SK-N-SH (cell line): ENCODE measurements at places on chromosomes 2 and 18. TPM values are rescaled to one million over a fixed set of nuclear protein-coding genes. Genes with fewer than 3 reads are reported as not detected.

GRCh38 chr18:78637442-78638402 lies 341.9 kb upstream of the SALL3 start:
- DNase-seq: no peak
- no peak overlapping the region for H3K27ac ChIP-seq
- H3K4me1 ChIP-seq: no peaks in the 10 kb centered on the region
- no peak overlapping the region for H3K4me3 ChIP-seq
- H3K36me3 ChIP-seq: no peaks in the 10 kb centered on the region

DNA sequence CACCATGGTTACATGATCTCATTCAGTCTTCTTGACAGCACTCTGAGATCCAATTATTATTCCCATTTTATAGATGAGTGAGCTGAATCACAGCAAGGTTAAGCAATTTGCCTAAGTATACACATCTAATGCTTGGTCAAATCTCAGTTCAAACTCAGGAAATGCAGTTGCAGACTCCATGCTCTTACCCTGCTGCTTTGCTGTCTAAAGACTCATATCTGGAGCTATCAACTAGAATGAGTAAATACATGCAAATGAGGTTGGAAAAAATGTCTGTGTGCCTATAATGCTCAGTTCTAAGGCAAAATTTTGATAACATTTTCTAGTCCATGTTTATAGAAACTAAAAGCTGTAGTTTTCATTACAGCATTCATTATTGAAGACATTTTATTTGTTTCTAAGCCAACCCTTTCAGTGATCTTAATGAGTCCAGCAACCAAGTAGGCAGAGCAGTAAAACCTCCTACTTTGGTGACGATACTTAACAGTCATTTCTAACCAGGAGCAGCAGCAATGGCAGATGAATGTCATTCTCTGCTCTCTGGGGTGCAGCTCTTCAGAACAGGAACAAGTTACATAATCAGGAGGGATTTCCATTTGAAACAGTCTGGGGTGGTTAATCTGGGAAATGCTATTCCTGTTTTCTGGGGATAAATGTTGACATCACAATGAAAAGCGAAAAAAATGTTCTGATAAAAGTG lies 396.8 kb upstream of the UBE2E3 start:
- H3K36me3 ChIP-seq: no peaks in the 10 kb centered on the region
- no peak overlapping the region for H3K27ac ChIP-seq
- H3K4me1 ChIP-seq: no peaks in the 10 kb centered on the region
- no peak for DNase-seq
- no peak overlapping the region for H3K4me3 ChIP-seq

DNA sequence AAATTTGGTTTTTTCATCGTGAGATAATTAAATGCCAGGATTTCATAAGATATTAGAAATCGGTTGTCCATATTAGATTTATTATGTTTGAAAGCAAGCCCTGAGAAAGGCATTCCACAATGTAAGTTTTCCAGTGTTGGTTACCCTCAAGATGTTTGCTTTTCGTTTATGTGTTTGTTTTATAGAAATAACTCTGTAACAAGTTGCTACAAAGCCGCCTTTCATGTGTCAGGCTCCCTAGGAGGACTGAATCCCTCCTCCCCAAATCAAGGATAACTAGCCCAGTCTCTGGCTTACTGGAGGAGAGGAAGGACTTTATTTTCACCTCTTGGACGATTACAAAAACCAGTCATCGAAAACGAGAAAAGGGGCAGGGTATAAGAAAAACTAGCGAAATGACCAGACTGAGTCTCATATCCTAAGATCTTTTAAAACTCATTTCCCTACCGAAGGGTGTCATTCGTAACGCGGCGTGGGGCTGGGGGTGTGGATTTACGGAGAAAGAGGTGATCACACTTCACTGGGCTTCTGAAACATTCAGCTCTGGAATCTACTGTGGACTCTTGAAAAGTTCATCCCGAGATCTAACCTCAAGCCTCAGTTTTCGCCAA lies 1.0 kb upstream of the PEX13 start:
- peaks cover 8% of the 10 kb centered on the region for H3K36me3 ChIP-seq
- H3K27me3 ChIP-seq: no peaks in the 10 kb centered on the region
- H3K4me1 ChIP-seq: peaks cover 4% of the 10 kb centered on the region; the same call in 1 of the 2 replicates
- peak overlapping the region; percentile 95 for H3K27ac ChIP-seq
- peak overlapping the region; percentile 95 for H3K4me3 ChIP-seq
- DNase-seq: peak; percentile 10

The GNLY gene
- not detected in 2 replicates for polyA plus RNA-seq

The MAB21L4 gene
- not detected in 2 replicates for polyA plus RNA-seq

- peak overlapping the region; percentile 90 for H3K4me3 ChIP-seq
- no peaks in the 10 kb centered on the region; the same call in 1 of the 2 replicates for H3K4me1 ChIP-seq
- H3K27me3 ChIP-seq: no peaks in the 10 kb centered on the region
- H3K27ac ChIP-seq: peak overlapping the region; percentile 78
- peaks cover 5% of the 10 kb centered on the region; the same call in 1 of the 2 replicates for H3K36me3 ChIP-seq
Measured at GRCh38 chr2:128090575-128090944, 440 bp upstream of the UGGT1 start.

- H3K4me1 ChIP-seq: peaks cover 2% of the 10 kb centered on the region
- peak within 1 kb of the TSS; percentile 89 for H3K4me3 ChIP-seq
- DNase-seq: peak; percentile 96
- no peaks in the 10 kb centered on the region for H3K27me3 ChIP-seq
- H3K27ac ChIP-seq: peak within 1 kb of the TSS; percentile 98
- H3K36me3 ChIP-seq: peaks cover 4% of the 10 kb centered on the region
Measured at GRCh38 chr18:21740538-21741311, at the start of gene MIB1. Gene MIB1 (plus strand): TSS chr18:21740792. CDS start chr18:21741584, 792 bp downstream.

- no peak overlapping the region for H3K4me3 ChIP-seq
- H3K36me3 ChIP-seq: no peaks in the 10 kb centered on the region
- no peaks in the 10 kb centered on the region; the same call in 1 of the 2 replicates for H3K4me1 ChIP-seq
Measured at GRCh38 chr18:32612651-32613050, 142.0 kb upstream of the GAREM1 start.

GRCh38 chr2:10911291-10912075 lies at the start of gene KCNF1:
Gene KCNF1 (plus strand): TSS chr2:10911934. CDS start chr2:10912427, 493 bp downstream.
- no peaks in the 10 kb centered on the region for H3K36me3 ChIP-seq
- H3K27ac ChIP-seq: no peak within 1 kb of the TSS
- peak; percentile 90 for DNase-seq
- H3K4me1 ChIP-seq: no peaks in the 10 kb centered on the region
- H3K27me3 ChIP-seq: peaks cover 14% of the 10 kb centered on the region; the same call in 1 of the 2 replicates

- H3K4me1 ChIP-seq: no peaks in the 10 kb centered on the region
- H3K4me3 ChIP-seq: no peak overlapping the region
- no peaks in the 10 kb centered on the region for H3K27me3 ChIP-seq
- no peak overlapping the region for H3K27ac ChIP-seq
- no peaks in the 10 kb centered on the region for H3K36me3 ChIP-seq
Measured at GRCh38 chr18:46445522-46446313, 211.3 kb downstream of the LOXHD1 start.

The NEU4 gene
- polyA plus RNA-seq: 0.05 TPM in 1 of 2 replicates, not detected in the other

GRCh38 chr2:189252991-189253675 lies 73.6 kb upstream of the COL5A2 start:
- no peak overlapping the region for H3K4me3 ChIP-seq
- DNase-seq: no peak
- peaks cover 34% of the 10 kb centered on the region for H3K4me1 ChIP-seq
- no peaks in the 10 kb centered on the region for H3K27me3 ChIP-seq
- H3K36me3 ChIP-seq: no peaks in the 10 kb centered on the region

DNA sequence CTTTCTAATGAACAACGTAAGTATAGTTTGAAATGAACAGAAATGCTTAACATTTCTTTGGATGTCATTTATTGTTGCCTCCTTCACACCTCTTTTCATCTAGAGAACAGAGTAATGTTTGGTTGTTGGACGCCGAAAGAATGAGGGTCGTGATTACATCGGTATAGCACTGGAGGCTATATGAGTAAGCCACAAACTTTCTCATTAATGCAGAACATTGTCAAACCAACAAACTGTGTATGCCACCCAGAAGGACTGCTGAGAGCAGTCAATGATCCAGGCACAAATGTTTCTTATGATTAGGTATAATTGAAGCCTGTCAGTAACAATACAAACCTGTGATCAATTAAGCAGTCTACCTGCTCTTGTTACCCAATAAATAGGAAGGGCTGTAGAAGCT lies 1494.7 kb upstream of the NXPH2 start:
- no peaks in the 10 kb centered on the region for H3K27me3 ChIP-seq
- H3K36me3 ChIP-seq: no peaks in the 10 kb centered on the region
- H3K4me1 ChIP-seq: no peaks in the 10 kb centered on the region
- H3K27ac ChIP-seq: no peak overlapping the region
- no peak for DNase-seq
- no peak overlapping the region for H3K4me3 ChIP-seq

DNA sequence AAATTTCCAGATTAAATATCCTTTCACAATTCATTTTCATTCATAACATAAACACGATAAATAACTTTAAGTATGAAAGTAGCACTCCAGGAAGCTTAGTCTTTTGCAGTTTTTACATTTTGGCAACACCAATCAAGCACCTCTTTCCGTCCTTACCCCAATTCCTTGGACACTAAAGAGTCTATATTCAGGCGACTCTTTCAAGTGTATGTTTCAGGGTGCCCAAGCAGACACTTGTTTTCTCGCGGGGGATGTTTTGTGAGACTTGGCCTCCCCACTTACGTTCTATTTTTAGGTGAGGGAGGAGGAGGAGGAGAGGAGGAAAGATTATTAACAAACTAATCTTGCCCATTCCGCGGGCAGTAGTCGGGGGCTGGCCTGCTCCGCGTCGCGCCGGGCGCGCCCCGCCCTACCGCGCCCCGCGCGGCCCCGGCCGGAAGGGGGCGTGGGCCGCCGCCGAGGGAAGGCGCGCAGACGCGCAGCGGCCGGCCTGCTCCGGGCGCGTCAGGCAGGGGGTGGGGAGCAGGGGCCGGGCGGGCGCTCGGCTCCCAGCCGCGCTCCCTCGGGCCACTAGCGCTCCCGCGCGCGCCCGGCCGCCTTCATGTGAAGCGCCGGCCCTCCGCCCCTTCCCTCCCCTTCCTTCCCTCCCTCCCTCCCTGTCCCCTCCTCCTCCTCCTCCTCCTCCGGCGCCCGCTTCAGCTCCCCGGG lies at the start of gene ITPRID2:
Gene ITPRID2, plus strand, starts transcription at position 473 of the 708 bp plus-strand sequence. CDS start 337 bp downstream, outside the sequence.
- peak within 1 kb of the TSS; percentile 96 for H3K27ac ChIP-seq
- H3K36me3 ChIP-seq: peaks cover 35% of the 10 kb centered on the region
- peak within 1 kb of the TSS; percentile 79 for H3K4me3 ChIP-seq
- no peaks in the 10 kb centered on the region for H3K27me3 ChIP-seq
- peaks cover 10% of the 10 kb centered on the region; the same call in 1 of the 2 replicates for H3K4me1 ChIP-seq

The KCNG2 gene
- not detected in 2 replicates for polyA plus RNA-seq

- no peak overlapping the region for H3K27ac ChIP-seq
- H3K4me3 ChIP-seq: no peak overlapping the region
- no peaks in the 10 kb centered on the region for H3K27me3 ChIP-seq
- H3K36me3 ChIP-seq: no peaks in the 10 kb centered on the region
Measured at GRCh38 chr2:140247451-140248195, 1467.4 kb upstream of the NXPH2 start.

DNA sequence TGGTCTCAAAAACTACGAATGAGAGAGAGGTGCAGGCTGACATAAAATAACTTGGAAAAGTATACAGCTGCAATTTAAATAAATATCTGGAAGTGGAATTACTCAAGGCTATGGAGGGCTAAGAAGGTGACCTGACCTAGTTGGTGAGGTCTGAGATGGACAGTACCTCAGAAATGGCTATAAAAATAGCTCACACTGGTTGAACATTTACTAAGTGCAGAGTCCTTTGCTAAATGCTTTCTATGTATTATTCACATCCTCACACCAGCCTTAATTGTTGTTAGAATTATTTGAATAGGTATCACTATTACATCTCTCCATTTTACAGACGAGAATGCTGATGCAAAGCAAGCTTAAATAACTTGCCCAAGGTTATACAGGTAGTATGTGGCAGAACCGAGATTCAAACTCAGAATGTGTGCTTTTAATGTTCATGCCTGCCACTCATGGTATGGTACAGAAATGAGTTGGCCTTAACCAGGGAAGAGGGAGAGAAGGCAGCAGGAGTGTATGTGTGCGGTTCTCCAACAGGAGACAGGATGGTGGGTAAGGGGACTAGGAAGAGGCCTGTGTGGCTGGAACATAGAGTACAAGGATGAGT lies 37.4 kb downstream of the MRPL44 start:
- H3K4me3 ChIP-seq: no peak overlapping the region
- peaks cover 17% of the 10 kb centered on the region; the same call in 1 of the 2 replicates for H3K36me3 ChIP-seq
- H3K27me3 ChIP-seq: no peaks in the 10 kb centered on the region
- no peaks in the 10 kb centered on the region; the same call in 1 of the 2 replicates for H3K4me1 ChIP-seq
- DNase-seq: no peak
- no peak overlapping the region for H3K27ac ChIP-seq

- H3K27ac ChIP-seq: peak overlapping the region; percentile 79
- no peaks in the 10 kb centered on the region for H3K36me3 ChIP-seq
Measured at GRCh38 chr2:47903781-47904490, 2.4 kb downstream of the FBXO11 start.

GRCh38 chr2:107359021-107359420 lies 467.7 kb upstream of the RGPD4 start:
- no peak overlapping the region for H3K27ac ChIP-seq
- H3K4me1 ChIP-seq: no peaks in the 10 kb centered on the region
- H3K4me3 ChIP-seq: no peak overlapping the region
- DNase-seq: no peak
- H3K36me3 ChIP-seq: no peaks in the 10 kb centered on the region
- no peaks in the 10 kb centered on the region for H3K27me3 ChIP-seq

DNA sequence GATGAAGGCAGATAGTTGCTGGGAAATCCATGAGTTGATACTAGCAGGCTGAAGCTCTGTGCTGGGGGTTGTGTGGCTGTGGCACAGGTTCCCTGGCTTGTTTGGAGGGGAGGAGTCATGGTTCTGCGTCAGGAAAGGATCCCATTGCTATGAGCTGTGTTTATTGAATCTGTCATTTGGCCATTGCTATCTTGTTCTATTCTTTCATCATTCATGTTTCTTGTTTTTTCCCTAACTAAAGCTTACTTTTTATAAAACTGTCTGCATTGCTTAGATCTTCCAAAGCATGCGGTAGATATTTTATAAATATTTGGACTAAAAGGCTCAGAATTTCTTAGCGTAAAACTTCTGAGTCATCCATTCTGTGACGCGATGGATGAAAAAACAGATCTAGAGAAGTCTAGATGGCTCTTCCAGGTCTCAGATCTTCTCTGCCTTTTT lies 335.3 kb downstream of the PTPRM start:
- no peak for DNase-seq
- no peaks in the 10 kb centered on the region for H3K27me3 ChIP-seq
- H3K27ac ChIP-seq: no peak overlapping the region
- no peak overlapping the region for H3K4me3 ChIP-seq

The CNTNAP5 gene
- 0.02 and 0.08 TPM in 2 replicates for polyA plus RNA-seq

DNA sequence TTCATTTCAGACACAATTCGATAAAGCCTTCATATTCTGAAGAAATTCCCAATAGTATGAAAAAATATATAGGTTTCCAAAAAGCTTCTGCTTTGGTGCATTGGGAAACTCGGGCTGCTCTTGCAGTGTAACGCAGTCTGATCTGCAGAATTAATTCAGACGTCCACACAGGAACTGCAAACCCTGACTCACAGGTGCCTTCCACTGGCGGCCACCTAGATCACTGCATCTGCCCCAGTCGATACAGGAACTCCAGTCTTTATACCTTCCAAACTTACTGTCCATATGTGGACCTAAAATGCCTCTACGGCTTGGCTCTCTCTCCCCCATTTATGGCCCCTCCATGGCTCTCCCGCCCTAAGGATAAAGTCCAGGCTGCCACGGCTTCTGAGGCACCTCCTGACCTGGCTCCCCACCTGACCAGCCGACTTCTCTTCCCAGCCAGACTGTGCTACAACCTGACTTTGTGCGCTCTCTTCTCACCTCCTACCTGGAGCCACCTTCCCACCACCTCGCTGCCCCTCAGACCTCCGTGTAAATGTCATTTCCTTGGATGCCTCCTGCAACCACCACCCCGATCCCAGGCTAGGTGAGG lies 39.7 kb downstream of the L3MBTL4 start:
- DNase-seq: no peak
- H3K4me1 ChIP-seq: no peaks in the 10 kb centered on the region
- H3K27me3 ChIP-seq: no peaks in the 10 kb centered on the region
- H3K36me3 ChIP-seq: no peaks in the 10 kb centered on the region

- H3K27ac ChIP-seq: no peak overlapping the region
- H3K27me3 ChIP-seq: no peaks in the 10 kb centered on the region
- no peaks in the 10 kb centered on the region for H3K4me1 ChIP-seq
Measured at GRCh38 chr2:72806280-72806945, 19.4 kb downstream of the EXOC6B start.
